ENCODE measurements at places on chromosomes 3 and 15.

DNA sequence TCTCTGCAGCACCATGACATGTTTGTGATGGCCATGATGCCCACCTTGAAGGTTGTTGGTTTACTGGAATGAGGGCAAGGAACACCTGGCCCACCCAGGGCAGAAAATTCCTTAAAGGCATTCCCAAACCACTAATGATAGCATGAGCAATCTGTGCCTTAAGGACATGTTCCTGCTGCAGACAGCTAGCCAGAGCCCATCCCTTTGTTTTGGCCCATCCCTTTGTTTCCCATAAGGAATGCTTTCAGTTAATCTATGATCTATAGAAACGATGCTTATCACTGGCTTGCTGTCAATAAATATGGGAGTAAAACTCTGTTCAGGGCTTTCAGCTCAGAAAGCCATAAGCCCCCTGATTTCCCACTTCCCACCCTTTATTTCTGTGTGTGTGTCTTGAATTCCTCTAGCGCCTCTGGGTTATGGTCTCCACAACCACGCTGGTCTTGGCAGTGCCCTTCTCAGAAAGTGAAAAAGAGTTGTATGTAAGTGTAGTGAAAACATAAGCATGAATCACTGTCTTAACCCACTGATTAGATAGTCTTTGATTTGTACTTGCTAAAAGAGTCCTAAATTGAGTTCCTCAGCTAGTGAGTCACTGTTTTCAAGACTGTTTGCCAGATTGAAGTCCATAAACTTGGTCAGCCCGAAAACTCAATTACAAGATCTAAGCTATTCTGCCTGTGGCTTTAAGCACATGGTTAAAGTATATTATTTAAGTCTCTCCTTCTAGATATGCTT lies 19.0 kb upstream of the CCR2 start:
- DNase-seq, result no peak
- H3K4me1 ChIP-seq, result no peaks in the 10 kb centered on the region
- no peaks in the 10 kb centered on the region for H3K27me3 ChIP-seq
- H3K36me3 ChIP-seq, result no peaks in the 10 kb centered on the region

- no peak overlapping the region for H3K4me3 ChIP-seq
- H3K36me3 ChIP-seq, result no peaks in the 10 kb centered on the region
- no peak overlapping the region for H3K27ac ChIP-seq
- H3K4me1 ChIP-seq, result no peaks in the 10 kb centered on the region
- no peak for DNase-seq
- no peaks in the 10 kb centered on the region for H3K27me3 ChIP-seq
Observed at GRCh38 chr15:29666241-29666640, 156.0 kb downstream of the TJP1 start.

DNA sequence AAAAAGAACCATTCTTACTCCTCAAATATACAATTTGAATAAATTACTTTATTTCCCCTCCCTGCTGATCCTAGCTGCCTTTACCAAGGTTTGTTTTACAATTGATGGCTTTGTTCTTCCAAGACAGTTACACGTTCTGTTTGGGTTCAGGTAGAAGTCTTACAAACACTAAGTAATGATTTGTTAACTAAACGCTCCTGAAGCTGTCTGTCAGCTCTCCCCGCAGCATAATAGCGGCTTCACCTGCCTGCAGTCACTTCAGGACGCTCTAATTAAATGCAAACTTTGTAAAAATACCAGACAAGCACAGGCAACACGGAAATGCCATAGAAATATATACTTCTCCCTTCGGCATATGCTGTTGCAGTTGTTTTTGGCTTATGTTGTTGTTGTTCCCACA lies 176.4 kb upstream of the MDFIC2 start:
- H3K4me1 ChIP-seq, result no peaks in the 10 kb centered on the region
- no peaks in the 10 kb centered on the region for H3K27me3 ChIP-seq
- H3K27ac ChIP-seq, result no peak overlapping the region

DNA sequence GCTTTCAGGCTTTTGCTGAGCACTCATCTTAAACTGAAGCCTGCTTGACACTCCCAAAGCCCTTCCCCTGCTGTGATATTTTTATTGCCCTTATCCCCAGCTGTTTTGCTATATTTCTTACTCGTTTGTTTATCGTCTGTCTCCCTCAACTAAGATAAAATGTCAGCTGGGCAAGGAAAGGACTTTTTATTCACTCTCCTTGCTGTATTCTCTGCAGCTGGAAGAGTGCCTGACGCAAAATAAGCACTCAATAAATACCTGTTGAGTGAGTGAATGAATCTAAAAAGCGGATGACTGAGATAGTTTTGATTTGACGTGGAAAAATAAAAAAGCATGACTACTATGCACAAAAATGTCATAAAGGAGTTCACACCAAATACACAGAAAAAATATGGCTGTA lies 84.8 kb upstream of the POMGNT2 start:
- H3K4me1 ChIP-seq, result no peaks in the 10 kb centered on the region
- DNase-seq, result no peak

DNA sequence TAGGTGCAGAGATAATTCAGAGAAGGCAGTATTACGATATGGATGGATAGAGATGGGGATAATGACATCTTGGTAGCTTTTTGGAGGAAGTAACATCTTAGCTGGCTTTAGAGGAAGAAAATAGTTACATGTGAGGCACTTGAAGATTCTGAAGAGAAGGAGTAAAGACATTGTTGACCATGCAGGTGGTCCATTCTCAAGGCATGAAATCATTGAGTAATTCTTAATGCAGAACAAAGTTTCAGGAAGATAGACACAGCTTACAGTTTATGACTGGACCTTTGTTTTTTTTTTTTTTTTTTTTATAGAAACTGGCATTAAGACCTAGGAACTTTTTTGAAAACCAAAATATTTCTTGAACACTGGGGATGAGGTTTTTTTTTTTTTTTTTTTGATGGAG lies 28.2 kb downstream of the MBNL1 start:
- peaks cover 32% of the 10 kb centered on the region for H3K4me1 ChIP-seq
- H3K27ac ChIP-seq, result no peak overlapping the region
- H3K36me3 ChIP-seq, result no peaks in the 10 kb centered on the region
- no peaks in the 10 kb centered on the region for H3K27me3 ChIP-seq
- DNase-seq, result no peak

DNA sequence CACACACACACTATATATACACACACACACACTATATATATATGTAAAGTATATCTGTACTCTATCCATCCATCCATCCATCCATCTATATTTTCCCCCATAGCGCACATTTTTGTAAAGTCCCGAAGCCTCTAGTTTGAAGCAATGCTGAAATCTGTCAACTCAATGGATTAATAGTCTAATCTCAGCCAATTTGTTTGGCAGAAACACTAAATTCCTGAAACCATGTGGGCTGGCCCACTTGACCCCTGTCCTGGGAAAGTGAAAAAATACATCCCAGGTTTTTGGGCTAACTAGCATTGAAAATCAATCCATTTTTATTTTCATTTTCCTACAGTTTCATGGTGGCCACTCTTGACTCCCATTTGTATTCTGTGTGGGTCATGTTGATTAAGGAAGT lies 166.7 kb downstream of the SLCO3A1 start:
- H3K4me3 ChIP-seq, result no peak overlapping the region
- no peak for DNase-seq
- H3K27me3 ChIP-seq, result no peaks in the 10 kb centered on the region
- H3K4me1 ChIP-seq, result peaks cover 10% of the 10 kb centered on the region
- no peaks in the 10 kb centered on the region for H3K36me3 ChIP-seq
- no peak overlapping the region for H3K27ac ChIP-seq

- no peak overlapping the region for H3K27ac ChIP-seq
- H3K4me3 ChIP-seq, result no peak overlapping the region
- H3K4me1 ChIP-seq, result peaks cover 3% of the 10 kb centered on the region
Observed at GRCh38 chr3:127768346-127769008, 53.8 kb downstream of the MGLL start.

GRCh38 chr15:23773093-23773492 lies 86.0 kb upstream of the NDN start:
- no peak for DNase-seq
- no peaks in the 10 kb centered on the region for H3K4me1 ChIP-seq
- no peaks in the 10 kb centered on the region for H3K27me3 ChIP-seq
- H3K4me3 ChIP-seq, result no peak overlapping the region
- H3K27ac ChIP-seq, result no peak overlapping the region

DNA sequence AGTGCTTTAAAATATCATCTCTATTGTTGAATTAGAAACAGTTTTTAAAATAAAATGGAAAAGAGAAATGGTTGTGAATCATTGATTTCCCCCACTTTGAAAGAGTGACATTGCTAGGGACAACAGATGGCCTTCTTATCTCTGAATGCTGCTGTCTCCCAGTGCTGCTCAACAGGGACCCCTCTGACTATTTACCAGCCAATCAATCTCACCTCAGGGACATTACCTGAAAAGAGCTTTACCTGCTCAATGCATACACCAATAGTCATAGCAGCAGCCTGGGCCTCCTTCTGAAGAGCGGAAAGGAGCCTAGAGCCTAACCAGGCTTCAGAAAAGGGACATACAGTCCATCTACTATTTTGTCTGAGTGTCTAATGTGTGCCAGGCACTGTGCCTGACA lies 162.8 kb downstream of the CGGBP1 start:
- H3K36me3 ChIP-seq, result no peaks in the 10 kb centered on the region
- no peak overlapping the region for H3K4me3 ChIP-seq
- H3K4me1 ChIP-seq, result no peaks in the 10 kb centered on the region

All from thyroid gland (tissue), 4 donors.